ENCODE measurements at places on chromosomes 7 and 10.

- no peak for DNase-seq
Measured at GRCh38 chr10:104387130-104387888, 33.7 kb downstream of the CFAP58 start.

GRCh38 chr10:96072674-96073073 is 29.3 kb downstream of the CCNJ start:
- no peak for DNase-seq

GRCh38 chr10:20877554-20877953 is 19.6 kb downstream of the NEBL start:
- no peak for DNase-seq

DNA sequence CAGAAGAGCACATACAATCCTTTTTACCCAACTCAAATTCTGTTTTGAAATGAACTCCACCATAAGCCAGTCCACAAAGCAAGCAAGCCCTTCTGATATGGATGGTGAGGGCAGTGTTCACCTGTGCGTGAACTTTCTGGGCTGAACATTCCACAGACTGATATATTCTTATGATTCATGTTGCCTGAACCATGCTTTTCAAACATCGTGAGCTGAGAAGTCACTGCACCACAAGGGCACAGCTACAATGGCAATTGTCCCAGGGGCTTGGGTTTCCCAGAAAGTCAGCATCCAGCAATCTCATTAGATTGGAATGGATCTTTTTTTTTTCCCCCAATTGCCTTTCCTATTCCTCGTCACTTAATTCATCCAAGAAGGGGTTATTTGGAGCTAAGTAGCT is 86.9 kb upstream of the ZNF438 start:
- DNase-seq = no peak

- no peak for DNase-seq
Measured at GRCh38 chr10:20034732-20035131, 218.5 kb downstream of the PLXDC2 start.

- DNase-seq = no peak
Measured at GRCh38 chr10:3871424-3871996, 86.5 kb upstream of the KLF6 start.

- DNase-seq = no peak
Measured at GRCh38 chr7:49030221-49030620, 105.9 kb downstream of the CDC14C start.

DNA sequence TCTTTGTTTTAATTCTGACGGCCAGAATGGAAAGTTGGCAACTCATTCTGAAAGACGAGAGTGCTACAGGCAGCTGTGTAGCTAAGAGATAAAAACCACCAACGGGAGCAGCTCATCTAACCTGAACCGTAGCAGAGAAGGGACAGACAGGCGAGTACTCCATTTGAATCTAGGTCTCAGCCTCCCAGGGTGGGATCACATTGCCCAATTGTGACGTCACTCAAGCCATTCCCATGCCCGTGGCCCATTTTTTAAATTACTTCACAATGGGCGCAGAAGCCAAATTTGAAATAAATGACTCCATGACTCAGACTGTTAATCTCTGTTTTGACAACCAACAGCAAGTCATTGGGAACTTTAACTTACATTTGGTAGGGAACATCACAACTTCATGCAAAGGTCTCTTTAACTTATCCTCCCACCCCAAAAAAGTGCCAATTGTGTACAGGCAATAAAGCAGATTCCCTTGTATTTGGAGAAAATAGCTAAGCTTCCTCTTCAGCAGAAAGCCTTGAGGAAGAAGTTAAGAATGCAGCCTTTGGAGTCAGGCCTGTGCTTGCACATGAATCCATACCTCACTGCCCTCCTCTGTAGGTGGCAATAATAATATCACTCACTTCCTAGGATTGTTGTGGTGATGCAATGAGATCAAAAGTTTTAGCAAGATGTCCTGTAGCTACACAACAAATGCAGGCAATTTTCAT is 93.2 kb upstream of the KIF5B start:
- DNase-seq = no peak

DNA sequence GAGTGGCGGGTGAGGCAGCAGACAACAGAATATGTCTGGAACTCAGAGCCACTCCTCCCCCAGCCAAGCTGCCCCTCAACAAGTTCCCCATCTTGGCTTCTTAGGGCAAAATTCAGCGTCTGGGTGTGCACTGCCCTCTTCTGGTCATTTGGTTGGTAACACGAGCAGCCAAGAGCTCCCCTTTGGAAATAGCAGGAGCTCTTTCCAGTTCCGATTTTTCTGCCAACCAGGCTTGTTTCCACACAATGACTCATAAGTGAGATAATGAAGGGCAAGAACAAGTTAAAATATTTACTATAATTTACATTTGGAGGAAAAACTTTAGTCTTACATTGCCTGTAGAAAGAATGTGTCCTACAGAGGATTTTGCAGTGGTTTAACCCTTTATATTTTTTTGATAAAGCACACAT is 70.5 kb downstream of the ADCYAP1R1 start:
- no peak for DNase-seq

DNA sequence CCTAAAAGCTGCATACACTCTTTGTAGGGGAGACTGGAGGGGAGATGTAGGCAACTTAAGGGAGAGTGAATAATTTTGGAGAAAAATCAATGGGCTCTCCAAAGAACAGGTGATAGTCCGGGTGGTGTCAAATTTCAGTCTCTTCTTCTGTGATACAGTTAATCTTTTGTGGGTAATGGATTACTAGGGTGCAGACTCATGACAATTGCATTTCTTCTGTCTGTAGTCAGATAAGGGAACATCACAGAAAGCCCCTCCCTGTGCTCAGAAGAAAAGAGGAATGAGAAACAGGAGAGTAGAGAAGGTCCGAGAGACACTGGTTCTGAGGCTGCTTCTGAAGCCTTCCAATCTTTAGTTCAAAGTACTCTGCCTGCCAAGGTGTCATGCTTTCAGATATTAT is 1140.7 kb upstream of the LRRN3 start:
- DNase-seq = no peak

DNA sequence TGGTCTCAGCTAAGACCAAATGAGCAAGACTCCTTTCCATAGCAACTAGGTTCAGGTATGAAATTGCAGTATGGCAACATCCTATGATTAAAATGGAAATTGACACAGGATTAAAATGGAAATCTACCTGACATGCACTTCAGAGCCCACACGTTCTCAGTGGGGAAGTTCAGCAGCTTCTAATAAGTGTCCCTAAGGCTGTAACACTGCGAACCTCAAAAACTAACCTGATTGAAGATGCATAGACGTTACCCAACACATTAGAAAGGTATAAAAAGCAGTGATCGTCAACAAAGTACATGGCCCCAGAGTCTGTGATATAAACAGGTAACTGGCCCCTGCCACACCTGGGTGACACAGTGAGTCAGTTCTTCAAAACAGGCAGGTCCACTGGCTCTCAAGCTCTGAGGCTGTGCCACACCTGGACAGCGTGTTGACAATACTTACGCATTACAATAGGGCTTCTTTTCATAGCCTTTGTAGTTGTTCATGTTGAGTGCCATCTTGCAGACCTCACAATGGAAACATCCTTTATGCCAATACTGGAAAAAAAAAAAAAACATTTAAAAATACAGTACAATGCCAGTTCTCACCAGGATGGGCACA is 274.9 kb upstream of the NEBL start:
- no peak for DNase-seq

GRCh38 chr10:3924344-3924743 is 139.3 kb upstream of the KLF6 start:
- no peak for DNase-seq

All from activated T-helper 1 cell treated with anti-CD3 and anti-CD28 coated beads, Interleukin-2, amount 50 U/mL, for 16 hours (primary cell).